ENCODE measurements at places on chromosomes 12 and 14.

GRCh38 chr12:24850496-24850895, 98.4 kb downstream of the BCAT1 start:
- DNase-seq = no peak

DNA sequence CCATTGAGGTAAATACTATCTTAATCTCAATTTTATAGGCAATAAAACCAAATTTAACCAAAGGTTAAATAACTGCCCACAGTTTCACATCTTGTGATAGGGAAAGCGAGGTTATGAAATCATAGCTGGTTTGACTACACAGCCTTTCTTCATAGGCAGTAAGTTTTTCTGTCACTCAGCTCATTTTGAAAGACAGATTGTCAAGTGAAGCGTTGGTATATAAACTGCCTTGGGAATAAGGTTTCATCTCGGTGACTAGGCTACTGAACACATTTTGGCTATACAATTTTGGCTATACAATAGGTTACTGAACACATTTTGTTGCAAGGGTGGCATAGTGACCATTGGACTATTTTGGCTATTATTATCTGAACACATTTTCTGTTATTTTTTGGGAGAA, 793.7 kb downstream of the TRHDE start:
- no peak for DNase-seq

DNA sequence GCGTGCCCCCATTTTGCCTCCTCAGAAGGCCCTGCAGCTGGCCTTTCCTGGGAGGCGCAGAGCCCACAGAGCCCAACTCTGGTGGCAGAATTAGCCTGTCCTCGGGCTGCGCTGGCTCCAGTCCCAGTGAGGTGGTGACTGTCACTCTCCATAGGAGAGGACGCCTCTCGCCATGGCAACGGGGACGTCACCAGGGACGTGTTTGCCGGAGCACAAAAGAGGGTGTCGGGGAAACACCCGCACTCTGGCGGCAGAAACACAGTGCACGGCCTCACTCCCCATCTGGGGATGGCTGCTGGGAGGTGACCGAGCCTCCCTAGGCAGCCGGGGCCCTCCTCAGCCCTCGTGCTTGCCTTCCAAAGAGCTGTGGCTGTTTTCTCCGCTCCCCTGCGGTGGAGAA, 50.2 kb upstream of the NCOR2 start:
- no peak for DNase-seq

GRCh38 chr12:94244165-94245133, 96.1 kb downstream of the PLXNC1 start:
- peak; percentile 18 for DNase-seq

DNA sequence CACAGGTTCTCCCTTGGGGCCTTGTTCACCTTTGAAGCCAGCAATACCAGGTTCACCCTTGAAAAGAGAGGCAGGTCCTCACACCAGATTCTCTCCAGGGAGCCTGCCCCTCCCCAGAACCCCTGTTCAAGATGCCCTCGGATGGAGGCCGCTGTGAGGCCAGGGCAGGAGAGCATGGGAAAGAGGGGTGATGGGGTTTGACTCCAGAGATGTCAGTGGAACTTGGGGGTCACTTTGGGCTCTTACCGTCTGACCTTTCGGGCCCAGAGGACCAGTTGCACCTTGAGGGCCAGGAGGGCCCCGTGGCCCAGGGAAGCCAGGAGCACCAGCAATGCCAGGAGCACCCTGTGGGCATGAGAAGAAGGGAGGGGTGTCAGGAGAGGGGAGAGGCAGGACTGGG, 17.4 kb downstream of the COL2A1 start:
- DNase-seq = no peak

GRCh38 chr14:34124585-34124984, 173.7 kb upstream of the EGLN3 start:
- DNase-seq = no peak

DNA sequence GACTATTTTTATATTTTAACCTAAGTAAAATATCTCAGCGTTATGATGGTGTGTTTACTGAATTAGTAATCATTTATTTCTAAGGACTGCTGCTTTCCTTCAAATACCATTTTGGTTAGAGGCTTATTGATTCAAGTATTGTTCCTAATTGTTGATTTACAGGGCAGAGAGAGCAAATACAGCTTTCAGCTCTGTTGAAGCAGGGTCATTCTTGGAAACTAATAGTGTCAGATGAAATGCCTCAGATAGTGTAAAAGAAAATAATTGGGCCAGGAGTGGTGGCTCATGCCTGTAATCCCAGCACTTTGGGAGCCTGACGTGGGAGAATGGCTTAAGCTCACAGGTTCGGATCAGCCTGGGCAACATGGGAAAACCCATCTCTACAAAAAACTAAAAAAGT, 249.3 kb downstream of the FUT8 start:
- no peak for DNase-seq

DNA sequence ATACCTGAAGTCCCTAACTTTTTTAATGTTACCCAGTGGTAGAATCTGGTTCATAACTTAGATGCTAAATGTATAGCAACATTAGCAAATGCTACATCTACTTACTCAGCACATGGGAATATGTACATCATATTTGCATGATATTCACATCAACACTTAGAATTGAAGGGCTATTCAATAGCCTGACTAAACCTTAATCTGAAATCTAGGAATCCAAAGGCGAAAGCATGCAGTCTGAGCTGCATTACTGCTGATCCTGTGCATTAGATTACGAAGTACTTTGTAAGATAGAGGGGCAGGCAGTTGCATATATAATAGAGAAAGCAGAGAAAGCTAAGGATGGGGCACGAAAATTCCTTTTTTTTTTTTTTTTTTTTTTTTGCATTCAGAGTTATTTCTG, 40.4 kb downstream of the SLC38A4 start:
- DNase-seq = no peak

- DNase-seq = no peak
These were observed 221.5 kb downstream of the ERC1 start for GRCh38 chr12:1212526-1212925.

DNA sequence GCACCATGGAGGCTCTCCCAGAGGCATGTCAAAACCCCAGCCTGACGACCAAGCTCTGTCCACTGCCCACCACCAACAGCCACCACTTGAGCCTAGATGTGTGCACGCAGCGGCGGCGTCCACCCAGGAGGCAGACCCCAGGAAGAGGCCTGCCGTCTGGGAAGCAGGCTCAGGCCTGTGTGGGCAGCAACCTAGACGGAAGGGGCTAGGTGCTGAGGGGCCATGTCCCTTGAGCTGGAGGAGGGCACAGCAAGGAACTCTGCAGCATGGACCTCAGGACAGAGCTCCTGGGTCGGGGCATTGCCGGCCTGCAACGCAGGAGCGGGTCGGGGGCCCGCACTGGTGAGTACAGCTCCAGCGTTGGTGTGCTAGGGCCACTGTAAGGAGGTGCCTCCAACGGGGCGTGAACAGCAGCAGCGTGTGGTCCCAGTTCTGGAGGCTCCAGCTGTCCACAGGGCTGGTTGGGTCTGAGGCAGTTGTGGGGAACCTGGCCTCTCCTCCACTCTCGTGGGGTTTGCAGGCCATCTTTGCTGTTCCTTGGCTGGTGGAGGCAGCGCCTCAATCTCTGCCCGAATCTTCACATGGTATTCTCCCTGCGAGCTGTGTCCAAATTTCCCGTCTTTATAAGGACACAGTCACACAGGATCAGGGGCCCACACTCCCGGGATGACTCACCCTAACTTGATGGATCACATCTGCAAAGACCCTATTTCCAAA, 20.5 kb downstream of the ZBTB42 start:
- no peak for DNase-seq

DNA sequence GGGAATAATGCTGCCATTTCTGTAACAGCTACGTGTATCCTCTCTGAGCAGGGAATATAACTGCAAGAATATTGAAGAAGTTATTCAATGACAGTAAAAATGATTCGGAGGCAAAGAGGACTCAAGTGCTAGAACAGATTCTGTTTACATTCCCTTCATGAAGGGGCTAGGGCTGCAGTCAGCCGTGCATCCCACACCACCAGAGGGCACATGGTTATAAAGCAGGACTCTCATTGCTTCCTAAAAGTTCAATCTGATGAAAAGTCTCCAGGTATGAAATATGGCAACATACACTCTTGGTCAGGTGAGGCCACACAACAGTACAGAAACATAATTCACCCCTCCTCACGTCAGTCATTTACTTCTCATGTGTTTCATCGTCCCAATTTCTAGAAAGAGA, 34.0 kb downstream of the TCHP start:
- DNase-seq = no peak

- no peak for DNase-seq
These were observed 12.6 kb upstream of the SERPINA3 start for GRCh38 chr14:94599656-94600004.

- DNase-seq = no peak
These were observed 1.2 kb upstream of the COX14 start for GRCh38 chr12:50110762-50111351.

DNA sequence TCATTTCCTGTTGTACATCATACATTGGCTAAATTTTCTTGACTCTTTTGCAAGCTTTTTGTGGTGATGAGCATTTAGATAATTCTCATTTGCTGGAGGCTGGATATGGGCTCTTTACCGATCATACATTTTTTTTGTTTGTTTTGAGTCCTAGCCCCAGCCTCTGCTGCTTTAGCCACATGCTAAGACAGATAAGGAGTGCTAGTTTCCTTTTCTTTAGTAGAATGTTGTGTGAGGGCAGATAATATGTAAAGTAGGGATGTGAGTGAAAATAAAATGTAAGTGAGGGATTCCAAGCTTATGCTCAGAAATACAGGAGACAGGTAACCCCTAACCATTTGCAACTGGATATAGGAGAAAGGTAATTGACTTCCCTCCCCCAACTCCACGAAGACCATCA, 405.7 kb downstream of the TRHDE start:
- DNase-seq = no peak

DNA sequence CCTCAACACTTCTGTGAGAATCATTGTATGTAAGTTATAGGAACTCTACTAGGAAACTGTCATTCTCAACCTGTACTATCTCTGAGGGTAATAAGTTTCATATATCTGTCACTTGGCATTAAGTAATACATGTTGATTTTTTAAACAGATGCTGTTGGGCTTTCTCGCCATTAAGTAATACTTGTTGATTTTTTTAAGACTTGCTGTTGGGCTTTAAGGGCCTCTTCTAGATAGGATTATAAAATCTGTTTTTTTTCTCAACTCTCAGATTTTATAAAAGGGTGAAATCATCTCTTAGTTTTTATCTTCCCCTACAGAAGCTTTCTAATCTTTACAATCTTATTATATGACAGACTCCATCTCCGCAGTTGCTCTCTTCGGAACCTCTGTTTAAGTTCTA, 5.6 kb downstream of the WASHC4 start:
- DNase-seq = no peak

DNA sequence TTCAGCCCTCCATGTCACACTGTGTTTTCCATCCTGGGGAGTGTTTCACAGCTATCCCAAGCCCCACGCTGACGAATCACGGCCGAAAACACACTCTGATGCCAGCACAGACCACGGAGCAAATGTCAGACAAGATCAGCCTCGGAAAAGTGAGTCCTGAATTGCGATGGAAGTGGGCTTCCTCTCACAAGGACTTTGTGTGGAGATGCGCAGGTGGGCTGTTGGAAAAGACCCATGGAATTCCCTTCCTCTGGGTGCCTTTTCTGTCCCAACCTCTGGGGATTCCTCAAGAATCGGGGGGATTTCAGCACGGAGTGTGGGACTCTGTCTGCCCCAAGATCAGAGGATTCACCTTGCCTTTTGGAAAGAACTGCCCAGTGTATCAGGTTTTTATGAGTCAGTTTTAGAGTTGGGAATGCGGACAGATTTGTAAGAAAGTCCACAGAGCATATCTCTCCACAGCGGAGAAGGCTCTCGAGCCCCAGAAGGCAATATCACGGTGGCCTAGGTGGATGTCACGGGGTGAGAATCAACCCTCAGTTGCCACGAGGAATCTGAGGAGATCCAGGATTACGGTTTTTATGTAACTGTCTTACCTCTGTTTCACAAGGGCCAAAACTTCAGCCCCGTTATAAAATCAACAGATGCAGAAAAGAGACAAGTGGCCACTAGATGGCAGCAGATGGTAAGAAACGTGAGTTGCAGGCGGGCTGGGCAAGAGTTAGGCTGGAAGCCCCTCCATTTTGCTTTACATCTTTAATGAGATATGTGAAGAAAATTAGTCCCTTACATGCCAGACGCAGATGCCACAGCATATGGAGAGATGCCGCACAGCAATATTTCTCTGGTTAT, 201.9 kb downstream of the DAD1 start:
- DNase-seq = no peak

- no peak for DNase-seq
These were observed 11.5 kb upstream of the CABP1 start for GRCh38 chr12:120628919-120629318.

- DNase-seq = no peak
These were observed 292.7 kb downstream of the LRFN5 start for GRCh38 chr14:41899416-41899815.

GRCh38 chr14:88005050-88005481, at the start of gene GPR65:
TSS of gene GPR65 (plus strand) at chr14:88005135. CDS start at chr14:88010848, 5,713 bp downstream.
- DNase-seq = no peak

GRCh38 chr14:61475316-61475715, 153.9 kb downstream of the PRKCH start:
- DNase-seq = no peak
